ENCODE measurements at places on chromosomes 2 and 18. TPM values are rescaled to one million over a fixed set of nuclear protein-coding genes. Genes with fewer than 3 reads are reported as not detected.

DNA sequence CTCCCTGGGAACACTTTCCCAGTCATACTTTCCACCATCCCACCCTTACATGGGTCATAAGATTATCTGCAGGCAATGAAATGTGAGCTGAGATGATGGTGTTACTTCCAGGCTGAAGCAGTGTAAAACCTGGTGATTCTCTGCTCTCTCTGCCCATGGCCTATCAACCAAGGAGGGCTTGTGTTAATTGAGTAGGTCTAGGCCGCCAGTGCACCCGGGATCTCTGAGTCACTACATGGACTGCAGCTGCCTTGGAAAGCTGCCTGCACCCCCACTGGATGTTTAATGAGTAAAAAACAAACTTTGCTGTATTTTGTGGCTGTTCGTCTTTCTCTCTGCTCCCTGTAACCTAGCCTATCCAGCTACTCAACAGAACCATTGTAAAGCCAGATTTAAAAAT is 451.7 kb upstream of the SMIM21 start:
- no peaks in the 10 kb centered on the region for H3K27me3 ChIP-seq
- H3K4me3 ChIP-seq: no peak overlapping the region
- H3K27ac ChIP-seq: no peak overlapping the region
- H3K36me3 ChIP-seq: no peaks in the 10 kb centered on the region

GRCh38 chr2:201126308-201127151 is 10.6 kb downstream of the CFLAR start:
- peak overlapping the region; percentile 71 for H3K4me3 ChIP-seq
- DNase-seq: no peak
- H3K4me1 ChIP-seq: peaks cover 74% of the 10 kb centered on the region
- H3K36me3 ChIP-seq: peaks cover 88% of the 10 kb centered on the region

- no peak overlapping the region for H3K27ac ChIP-seq
- H3K36me3 ChIP-seq: no peaks in the 10 kb centered on the region
- no peak for DNase-seq
Observed at GRCh38 chr2:63658176-63658968, 69.6 kb downstream of the MDH1 start.

GRCh38 chr2:68734688-68735525 is at the start of gene ARHGAP25:
Gene ARHGAP25, plus strand, starts transcription at chr2:68734811. Its CDS starts 389 bp downstream, at chr2:68735200.
- H3K36me3 ChIP-seq: no peaks in the 10 kb centered on the region
- H3K27me3 ChIP-seq: peaks cover 7% of the 10 kb centered on the region
- H3K27ac ChIP-seq: no peak within 1 kb of the TSS
- H3K4me1 ChIP-seq: peaks cover 12% of the 10 kb centered on the region
- DNase-seq: no peak

DNA sequence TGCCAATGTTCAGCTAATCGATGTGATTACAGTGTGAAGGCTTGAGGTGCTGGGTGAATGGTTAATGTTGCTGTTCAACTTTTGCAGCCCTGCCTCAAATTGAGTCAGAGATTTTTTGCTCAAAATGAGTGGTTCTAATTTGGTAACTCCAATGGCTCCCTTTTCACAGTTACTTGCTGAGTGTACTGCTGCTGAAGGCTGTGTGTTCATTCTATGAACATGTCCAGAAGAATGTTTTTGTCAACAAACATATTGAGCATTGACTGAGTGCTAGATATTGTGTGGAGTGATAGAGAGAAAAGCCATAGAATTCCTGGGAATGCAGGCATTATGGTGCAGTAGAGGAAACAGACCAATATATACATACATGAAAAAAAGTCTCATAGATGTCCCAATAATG is 39.0 kb upstream of the TCF4 start:
- DNase-seq: no peak
- H3K27ac ChIP-seq: no peak overlapping the region
- H3K4me1 ChIP-seq: no peaks in the 10 kb centered on the region
- no peaks in the 10 kb centered on the region for H3K36me3 ChIP-seq
- H3K27me3 ChIP-seq: no peaks in the 10 kb centered on the region

- H3K36me3 ChIP-seq: peaks cover 5% of the 10 kb centered on the region
- no peak within 1 kb of the TSS for H3K27ac ChIP-seq
- peaks cover 30% of the 10 kb centered on the region for H3K27me3 ChIP-seq
- no peak for DNase-seq
- no peak within 1 kb of the TSS for H3K4me3 ChIP-seq
- H3K4me1 ChIP-seq: no peaks in the 10 kb centered on the region
Observed at GRCh38 chr18:79797518-79798345, at the start of gene KCNG2. Gene KCNG2, plus strand, starts transcription at chr18:79797938. Its CDS starts 65,730 bp downstream, at chr18:79863668.

DNA sequence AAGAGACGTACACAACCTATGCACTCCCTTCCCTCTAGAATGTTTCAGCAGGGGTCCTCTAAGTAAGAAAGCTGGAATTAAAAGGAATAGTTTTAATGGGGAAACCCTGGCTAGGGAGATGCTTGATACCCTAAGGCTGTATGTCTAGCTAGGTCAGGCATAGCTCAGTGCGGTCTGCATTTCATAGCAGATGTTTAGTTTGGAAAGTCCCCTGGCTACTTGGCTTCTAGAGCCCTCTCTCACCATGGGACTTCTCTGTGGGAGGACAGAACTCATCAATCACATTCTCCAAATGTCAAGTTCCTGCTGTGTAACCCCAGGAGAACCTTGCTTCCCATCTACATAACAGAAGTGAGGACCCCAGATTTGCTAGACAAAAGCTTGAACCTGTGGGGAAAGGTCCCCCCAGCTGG is 24.1 kb upstream of the ANXA4 start:
- no peak overlapping the region for H3K4me3 ChIP-seq
- H3K27me3 ChIP-seq: peaks cover 13% of the 10 kb centered on the region
- DNase-seq: no peak
- H3K27ac ChIP-seq: no peak overlapping the region
- H3K36me3 ChIP-seq: no peaks in the 10 kb centered on the region
- H3K4me1 ChIP-seq: peaks cover 8% of the 10 kb centered on the region

GRCh38 chr2:198337368-198337767 is 533.0 kb downstream of the PLCL1 start:
- H3K4me1 ChIP-seq: no peaks in the 10 kb centered on the region
- H3K27me3 ChIP-seq: no peaks in the 10 kb centered on the region
- no peak overlapping the region for H3K27ac ChIP-seq
- H3K36me3 ChIP-seq: no peaks in the 10 kb centered on the region
- DNase-seq: no peak

DNA sequence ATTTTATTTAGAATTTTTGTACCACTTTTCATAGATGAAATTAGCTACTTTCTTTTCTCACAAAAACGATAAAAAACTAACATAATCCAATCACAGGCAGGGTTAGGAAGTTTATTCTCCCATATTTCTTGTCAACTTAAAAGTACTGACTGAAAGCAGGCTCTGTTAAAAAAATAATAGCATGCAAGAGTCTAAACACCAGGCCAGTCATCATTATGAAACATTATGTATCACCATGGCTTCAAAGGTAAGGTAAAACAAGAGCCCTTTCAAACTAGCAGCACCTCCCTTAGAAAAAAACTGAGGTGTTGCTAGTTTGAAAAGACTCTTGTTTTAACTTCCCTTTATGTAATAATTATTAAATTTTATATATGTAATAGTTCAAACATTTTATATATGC is 848.0 kb downstream of the RNF144A start:
- H3K27ac ChIP-seq: no peak overlapping the region
- no peaks in the 10 kb centered on the region for H3K27me3 ChIP-seq
- no peaks in the 10 kb centered on the region for H3K4me1 ChIP-seq
- no peak for DNase-seq
- H3K36me3 ChIP-seq: no peaks in the 10 kb centered on the region

DNA sequence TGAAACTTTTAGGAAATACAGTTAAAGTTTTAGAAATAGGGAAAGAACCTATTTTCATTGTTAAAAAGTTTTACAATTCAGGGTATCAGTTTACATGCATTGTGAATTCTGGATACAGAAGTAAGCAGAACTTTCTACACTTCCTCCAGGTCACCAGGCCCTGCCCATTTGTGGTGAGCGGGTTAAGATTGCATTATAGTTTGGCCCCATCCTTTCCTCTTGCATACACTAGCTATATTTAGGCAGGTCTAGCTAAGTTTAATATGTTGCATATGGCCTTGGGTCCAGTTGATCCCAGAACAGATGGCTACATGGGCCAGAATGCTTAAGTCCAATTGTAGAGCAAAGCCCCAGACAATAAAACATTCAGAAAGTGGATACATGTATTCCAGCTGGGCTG is 4.8 kb downstream of the VWA3B start:
- no peak overlapping the region for H3K4me3 ChIP-seq
- peaks cover 21% of the 10 kb centered on the region for H3K27me3 ChIP-seq
- peaks cover 10% of the 10 kb centered on the region for H3K36me3 ChIP-seq

DNA sequence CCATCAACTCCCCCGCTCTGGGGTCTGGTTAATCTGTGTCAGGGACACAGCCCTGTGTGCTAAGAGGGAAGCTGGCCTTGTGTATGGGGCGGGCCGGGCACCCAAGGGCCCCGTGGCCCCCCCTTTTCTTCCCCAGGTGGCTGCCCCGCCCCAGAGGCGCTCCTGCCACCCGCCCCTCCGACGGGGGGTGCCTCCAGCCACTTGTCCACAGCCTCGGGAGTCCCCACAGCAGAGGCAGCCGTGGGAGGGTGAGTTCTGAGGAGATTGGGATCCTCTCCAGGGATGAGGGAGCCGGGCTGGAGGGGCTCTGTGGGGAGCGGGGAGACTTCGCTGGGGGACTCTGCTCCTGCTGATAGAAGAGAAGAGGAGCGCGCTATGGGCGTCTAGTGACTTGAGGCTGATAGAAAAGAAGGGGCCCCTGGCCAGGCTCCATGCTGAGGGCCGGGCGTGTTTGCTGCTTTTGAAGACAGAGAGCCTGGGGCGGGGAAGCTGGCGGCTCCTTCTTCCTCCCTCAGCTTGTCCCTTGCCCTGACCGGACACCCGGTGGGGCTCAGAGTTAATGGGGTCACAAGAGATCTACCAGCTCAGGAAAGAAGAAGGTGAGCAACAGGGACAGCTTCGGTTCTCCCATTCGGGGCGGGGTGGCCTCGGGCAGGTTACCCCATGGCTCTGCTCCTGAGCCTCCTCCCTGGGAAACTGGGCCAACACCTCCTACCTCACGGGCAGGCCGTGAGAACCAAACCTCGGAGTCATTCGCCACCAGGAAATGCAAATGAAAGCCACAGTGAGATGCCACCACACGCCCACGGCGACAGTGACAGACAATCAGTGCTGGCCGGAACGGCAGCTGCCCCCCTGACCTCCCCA is 89.4 kb upstream of the TAF1B start:
- DNase-seq: peak; percentile 52
- H3K36me3 ChIP-seq: peaks cover 24% of the 10 kb centered on the region
- H3K27ac ChIP-seq: peak overlapping the region; percentile 87
- peak overlapping the region; percentile 69 for H3K4me3 ChIP-seq
- peaks cover 36% of the 10 kb centered on the region for H3K4me1 ChIP-seq

- peaks cover 6% of the 10 kb centered on the region for H3K4me1 ChIP-seq
- H3K27ac ChIP-seq: no peak overlapping the region
- no peaks in the 10 kb centered on the region for H3K27me3 ChIP-seq
- DNase-seq: no peak
Observed at GRCh38 chr2:235984552-235984951, 183.6 kb downstream of the GBX2 start.

GRCh38 chr2:2083113-2083758 is 247.8 kb downstream of the MYT1L start:
- no peak for DNase-seq
- H3K36me3 ChIP-seq: no peaks in the 10 kb centered on the region
- no peaks in the 10 kb centered on the region for H3K4me1 ChIP-seq
- H3K4me3 ChIP-seq: no peak overlapping the region
- no peak overlapping the region for H3K27ac ChIP-seq

DNA sequence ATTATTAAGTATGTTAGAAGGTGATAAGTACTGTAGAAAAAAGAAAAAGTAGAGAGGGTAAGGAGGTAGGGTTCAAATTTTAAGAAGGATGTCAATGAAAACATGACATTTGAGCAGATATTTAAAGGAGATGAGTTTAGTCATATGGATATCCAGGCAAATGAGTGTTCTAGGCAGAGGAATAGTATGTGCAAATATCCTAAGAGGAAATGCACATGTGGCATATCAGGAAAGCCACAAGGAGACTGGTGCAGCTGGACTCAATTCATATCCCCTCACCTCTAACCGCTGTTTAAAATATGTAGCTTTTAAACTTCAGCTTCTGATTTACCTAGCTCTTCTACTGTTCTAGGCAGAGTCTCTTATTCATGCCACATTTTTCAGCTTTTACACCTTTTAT is 9.5 kb downstream of the AGPS start:
- H3K36me3 ChIP-seq: peaks cover 8% of the 10 kb centered on the region
- no peak for DNase-seq
- H3K4me1 ChIP-seq: peaks cover 78% of the 10 kb centered on the region

- no peak for DNase-seq
- no peaks in the 10 kb centered on the region for H3K27me3 ChIP-seq
- H3K4me1 ChIP-seq: no peaks in the 10 kb centered on the region
- no peak overlapping the region for H3K4me3 ChIP-seq
- H3K36me3 ChIP-seq: no peaks in the 10 kb centered on the region
Observed at GRCh38 chr2:185676316-185676715, 62.3 kb upstream of the FSIP2 start.

DNA sequence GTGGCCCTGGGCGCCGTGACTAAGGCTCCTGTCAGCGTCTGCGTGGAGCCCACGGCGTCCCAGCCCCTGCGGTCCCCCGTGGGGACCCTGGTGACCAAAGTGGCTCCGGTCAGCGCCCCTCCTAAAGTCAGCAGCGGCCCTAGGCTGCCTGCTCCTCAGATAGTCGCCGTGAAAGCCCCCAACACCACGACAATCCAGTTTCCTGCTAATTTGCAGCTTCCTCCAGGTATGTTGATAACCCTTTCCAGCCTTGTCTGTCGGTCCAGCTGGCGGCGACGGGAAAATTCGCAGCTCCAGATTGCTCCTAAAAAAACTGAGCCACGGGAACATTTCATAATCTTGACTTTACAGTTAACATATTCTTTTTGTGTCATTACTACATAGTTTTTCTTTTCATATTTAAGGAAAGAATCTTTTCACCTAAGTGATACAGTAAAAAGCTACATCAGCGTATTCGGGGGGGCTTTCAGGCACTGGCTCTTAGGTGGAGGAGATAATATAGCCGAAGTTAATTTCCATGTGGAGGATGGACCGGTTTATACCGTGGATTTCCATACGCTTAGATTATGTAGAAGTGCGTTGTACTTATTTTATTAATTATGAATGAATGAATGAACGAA is 916 bp downstream of the TAF4B start:
- DNase-seq: no peak
- peaks cover 9% of the 10 kb centered on the region for H3K4me1 ChIP-seq
- H3K36me3 ChIP-seq: peaks cover 23% of the 10 kb centered on the region
- peak overlapping the region; percentile 91 for H3K27ac ChIP-seq
- H3K4me3 ChIP-seq: peak overlapping the region; percentile 97

DNA sequence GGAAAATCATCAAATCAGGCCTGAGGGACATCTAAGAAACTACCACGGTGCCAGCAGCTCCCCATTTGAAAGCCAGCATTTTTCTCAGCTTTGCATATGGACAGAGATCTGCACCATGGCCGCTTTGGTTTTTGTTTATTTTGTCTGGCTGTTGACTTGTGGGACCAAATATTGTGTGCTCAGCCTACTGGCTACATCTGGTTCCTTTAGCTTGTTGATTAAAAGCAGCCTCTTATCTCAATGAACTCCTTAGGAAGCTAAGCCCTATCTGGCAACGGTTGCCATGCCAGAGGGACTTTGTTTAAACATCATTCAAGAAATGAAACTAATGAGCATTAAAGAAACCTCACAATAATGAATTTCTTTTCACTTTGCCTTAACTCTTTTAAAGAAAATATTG is 32.4 kb upstream of the CCDC150 start:
- no peak overlapping the region for H3K27ac ChIP-seq
- no peak overlapping the region for H3K4me3 ChIP-seq
- peaks cover 1% of the 10 kb centered on the region for H3K4me1 ChIP-seq
- H3K36me3 ChIP-seq: no peaks in the 10 kb centered on the region
- no peak for DNase-seq

The RAB12 gene
- 49.5 TPM for total RNA-seq

The MROH2A gene
- total RNA-seq: 0.33 TPM

The C1QL2 gene
- not detected for total RNA-seq

The GPBAR1 gene
- 1.1 TPM for total RNA-seq

The FLACC1 gene
- 1.4 TPM for total RNA-seq

The SCYGR4 gene
- total RNA-seq: not detected

The STARD6 gene
- not detected for total RNA-seq

The ZNF396 gene
- 2.7 TPM for total RNA-seq
